NCI-H526 treated with DMSO at 0.1 percent for 48 hours (cell line): ENCODE measurements at places on chromosomes 1 and 21.

GRCh38 chr21:43736224-43736883 is 17.4 kb downstream of the PDXK start:
- no peak for DNase-seq

DNA sequence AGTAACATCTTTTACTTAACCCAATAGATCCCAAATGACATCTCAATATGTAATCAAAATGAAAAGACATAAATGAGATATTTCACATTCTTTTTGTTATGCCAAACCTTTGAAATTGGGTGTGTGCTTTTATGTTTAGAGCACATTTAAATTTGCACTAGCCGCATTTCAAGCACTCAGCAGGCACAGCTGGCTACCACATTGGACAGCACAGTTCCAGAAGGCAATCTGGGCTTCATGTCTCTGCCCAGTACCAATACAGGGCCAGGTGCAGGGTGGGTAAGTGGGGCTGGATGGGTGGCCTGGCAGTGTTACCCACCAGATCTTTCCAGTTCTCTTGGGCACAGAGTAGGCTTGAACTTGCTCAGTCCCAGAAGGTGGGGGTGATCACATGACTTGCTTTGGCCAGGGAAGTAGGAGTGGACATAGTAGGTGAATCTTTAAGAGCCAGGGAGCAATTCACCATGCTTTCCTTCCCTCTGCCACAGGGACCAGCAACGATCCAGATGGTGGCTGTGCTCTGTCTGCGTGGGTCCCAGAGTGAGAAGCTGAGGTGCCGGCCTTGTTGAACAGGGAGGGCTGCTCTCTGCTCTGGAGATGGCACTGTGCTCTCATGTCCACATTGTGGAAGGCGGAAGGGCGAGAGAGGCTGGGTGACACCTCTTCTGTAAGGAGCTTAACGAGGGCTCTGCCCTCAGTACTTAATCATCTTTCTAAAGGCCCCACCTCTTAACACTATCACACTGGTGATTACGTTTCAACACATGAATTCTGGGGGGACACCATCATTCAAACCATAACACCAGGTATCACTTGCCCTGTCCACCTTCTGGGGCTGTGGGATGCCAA is 261.4 kb downstream of the GRIK3 start:
- DNase-seq, result no peak

GRCh38 chr1:208031316-208031931 is 120.5 kb upstream of the CD34 start:
- DNase-seq, result no peak

DNA sequence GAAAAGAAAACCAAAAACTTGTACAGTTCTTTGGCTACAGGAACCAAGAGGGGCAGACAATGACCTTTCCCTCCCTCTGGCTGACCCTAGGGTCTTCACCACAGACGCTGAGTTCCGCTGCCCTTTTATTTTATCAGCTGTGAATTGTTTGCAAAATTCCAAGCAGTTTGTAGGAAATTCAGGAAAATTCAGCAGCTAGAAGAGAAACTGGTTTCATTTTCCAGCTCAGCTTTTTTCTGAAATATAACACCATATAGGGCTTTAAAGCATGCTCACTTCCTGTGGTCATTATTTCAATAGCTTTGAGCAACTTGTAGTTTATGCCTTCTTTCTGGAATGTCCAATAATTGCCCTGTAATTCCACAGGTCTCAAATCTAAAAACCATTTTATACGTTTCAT is 5.5 kb upstream of the PIK3R3 start:
- DNase-seq, result no peak
